ENCODE measurements at places on chromosomes 3 and 15.

DNA sequence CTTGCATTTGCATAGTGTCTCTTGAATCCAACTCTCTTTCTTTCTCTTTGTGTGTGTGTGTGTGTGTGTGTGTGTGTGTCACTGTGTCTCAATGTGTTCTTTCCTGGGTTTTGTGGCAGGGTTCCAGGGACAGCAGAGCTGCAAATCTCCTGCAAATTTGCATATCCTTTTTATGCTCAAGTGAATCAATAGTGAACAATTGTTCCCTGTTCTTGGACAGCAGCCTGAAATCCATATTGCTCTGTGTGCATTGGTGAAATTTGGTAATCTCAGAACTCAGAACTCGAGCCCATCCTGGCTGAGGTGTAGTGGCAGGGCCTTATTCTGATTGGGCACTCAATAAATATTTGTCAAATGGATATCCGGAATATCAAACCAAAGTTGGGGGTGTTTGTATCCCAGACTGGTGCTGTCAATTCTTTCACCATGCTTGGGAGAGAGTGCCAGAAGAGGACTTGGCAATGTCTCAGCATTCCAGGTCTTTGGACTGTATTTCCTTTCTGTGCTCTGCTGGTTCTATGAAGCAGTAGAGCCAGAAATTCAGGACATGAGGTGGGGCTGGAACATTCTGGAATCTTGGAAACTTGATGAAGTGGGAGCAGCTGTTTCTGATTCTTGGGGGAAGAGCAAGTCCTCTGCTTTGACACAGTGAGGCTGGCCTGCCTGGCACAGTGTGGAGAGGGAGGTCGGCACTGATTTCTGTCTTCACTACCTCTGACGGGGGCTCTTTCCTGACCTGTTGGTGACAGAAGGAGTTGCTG, 380.6 kb upstream of the C2CD4B start:
- DNase-seq = no peak

GRCh38 chr3:145721815-145722214, 439.2 kb downstream of the PLOD2 start:
- no peak for DNase-seq

DNA sequence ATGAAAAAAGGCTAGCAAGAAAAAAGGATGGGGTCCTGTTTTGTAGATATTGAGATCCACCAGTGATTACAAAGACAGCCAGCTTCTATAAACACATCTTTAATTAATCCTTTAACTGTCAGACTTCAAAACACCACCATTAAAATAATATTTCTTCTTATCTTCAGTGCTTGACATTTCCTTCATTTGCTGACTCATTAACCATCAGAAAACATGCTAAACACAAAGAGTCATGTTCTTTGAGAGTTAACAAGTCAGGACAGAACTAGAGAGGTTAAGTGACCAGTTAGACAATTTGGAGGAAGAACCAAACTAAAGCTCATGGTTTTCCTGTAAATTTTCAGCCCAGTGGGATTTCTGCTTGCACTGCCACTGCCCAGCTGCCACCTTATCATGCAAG, 111.4 kb downstream of the MEIS2 start:
- no peak for DNase-seq

GRCh38 chr3:133227813-133228212, 172.0 kb upstream of the BFSP2 start:
- no peak for DNase-seq

GRCh38 chr3:49020330-49021212, 1.4 kb upstream of the NDUFAF3 start:
- DNase-seq = no peak

- no peak for DNase-seq
Observed at GRCh38 chr3:29263476-29263875, 17.4 kb upstream of the RBMS3 start.

- DNase-seq = no peak
Observed at GRCh38 chr3:16482770-16483531, 30.5 kb downstream of the RFTN1 start.

DNA sequence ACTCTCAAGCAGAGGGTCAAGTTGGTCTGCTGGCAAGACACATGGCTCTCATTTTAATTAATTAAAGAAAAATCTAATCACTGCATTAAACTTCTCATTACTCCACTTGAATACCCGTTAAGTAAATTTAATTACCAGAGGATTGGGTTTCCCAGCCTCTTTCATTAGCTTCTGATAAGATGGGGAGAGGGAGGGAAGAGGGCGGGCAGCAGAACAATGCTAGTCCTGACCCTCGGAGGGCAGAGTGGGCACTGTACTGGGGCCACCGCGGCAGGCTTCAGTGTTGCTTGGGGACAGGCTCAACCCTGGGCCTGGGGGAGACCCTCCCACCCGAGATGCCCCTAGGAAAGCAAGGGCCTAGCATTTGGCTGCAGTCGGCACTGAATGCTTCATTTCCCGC, 55.6 kb upstream of the LINGO1 start:
- no peak for DNase-seq

DNA sequence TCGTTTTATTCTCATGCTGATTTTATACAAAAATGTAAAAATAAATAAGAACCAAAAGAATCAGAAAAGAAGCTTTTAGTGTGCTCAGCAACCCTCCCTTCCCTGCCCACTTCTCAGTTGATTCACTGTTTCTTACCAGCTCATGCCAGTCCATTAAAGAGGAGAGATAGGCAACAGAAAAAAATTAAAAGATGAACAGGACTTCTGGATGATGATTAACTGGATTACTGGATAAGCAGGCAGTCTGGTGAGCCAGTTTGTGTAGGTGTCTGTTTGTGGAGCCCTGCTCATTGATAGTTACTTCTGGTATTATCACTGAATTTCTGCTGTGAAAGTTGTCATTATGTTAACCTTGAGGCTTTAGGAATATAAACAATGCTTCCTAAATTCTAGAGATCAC, 15.1 kb upstream of the GPR171 start:
- no peak for DNase-seq

DNA sequence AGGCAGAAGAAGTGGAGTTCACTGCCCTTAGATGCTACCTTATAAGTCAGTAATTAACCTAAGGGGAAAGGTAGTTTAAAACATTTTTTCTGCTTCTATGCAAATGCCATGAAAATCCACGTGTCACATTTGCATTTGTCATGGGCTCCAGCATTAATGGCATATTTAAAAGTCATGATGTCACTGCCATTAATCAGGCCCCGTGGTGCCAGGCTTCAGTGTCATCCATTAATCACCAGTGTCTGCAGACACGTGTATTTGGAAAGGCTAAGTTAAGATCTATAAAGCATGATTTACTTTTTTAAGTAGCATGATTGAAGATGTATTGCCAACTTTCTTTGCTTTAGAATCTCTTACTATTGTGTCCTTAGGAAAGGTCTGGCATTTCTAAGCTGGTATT, 857.8 kb downstream of the TUSC7 start:
- DNase-seq = no peak

- no peak for DNase-seq
Observed at GRCh38 chr15:91541286-91541685, 312.2 kb upstream of the SLCO3A1 start.

- no peak for DNase-seq
Observed at GRCh38 chr15:48040166-48040817, 80.5 kb upstream of the SLC24A5 start.

DNA sequence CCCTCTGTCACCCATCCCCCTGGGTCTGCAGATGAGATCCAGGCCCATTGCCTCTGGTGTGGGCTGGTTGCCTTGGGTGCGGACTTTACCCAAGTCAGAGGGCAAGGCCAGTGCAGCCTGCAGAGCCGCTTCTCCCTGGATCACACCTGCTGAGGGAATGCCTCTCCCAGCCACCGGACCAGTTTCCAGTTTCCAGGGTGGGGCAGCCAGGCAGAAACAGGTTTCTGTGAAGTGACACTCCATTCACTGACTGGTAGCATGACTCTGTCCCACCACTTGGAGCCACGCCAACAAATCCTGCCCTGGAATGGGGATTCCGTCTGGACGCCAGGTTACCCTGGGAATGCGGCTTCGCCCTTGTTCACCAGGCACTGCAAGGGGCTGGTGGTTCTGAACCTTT, 30.0 kb downstream of the PAQR5 start:
- no peak for DNase-seq

- no peak for DNase-seq
Observed at GRCh38 chr3:69122403-69122802, at the start of gene LMOD3. Gene LMOD3, minus strand, starts transcription at chr3:69122595. Its CDS starts 209 bp downstream, at chr3:69122386.

DNA sequence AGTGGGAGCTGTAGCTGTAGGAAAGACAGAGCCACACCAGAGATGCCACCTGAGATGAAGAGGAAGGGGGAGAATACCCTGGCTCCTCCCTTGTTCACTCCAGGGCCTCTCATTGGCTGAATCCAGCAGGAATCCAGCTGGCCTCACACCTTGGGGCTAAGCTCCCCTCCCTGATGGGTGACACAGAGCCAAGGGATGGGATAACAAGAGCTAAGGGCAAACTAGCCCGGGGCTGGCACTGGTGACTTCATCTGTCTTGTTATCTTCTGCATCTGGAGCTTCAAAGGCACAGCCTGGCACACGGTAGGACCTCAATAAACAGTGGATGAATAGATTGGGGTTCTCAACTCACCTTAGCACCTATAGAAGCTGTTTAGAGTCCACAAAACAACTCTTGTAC, 13.8 kb upstream of the GATA2 start:
- no peak for DNase-seq

DNA sequence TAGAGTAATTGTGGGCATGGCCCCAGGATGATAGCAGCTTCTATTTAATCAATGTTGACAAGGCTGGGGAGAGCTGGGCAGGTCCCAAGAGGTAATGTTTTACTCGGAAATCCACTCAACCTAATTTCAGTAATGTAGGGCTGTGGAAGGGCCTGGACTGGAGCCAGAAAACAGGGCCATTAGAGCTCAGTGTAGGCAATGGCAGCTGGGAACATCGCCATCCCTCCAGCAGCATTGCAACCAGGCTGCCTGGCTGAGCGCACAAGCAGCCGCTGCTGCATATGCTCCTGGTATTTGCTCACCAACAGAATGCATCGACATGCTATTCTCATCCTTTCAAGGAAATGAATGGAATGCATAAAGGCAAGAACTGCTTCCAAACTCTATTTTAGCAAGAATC, 90.0 kb downstream of the GAP43 start:
- no peak for DNase-seq

DNA sequence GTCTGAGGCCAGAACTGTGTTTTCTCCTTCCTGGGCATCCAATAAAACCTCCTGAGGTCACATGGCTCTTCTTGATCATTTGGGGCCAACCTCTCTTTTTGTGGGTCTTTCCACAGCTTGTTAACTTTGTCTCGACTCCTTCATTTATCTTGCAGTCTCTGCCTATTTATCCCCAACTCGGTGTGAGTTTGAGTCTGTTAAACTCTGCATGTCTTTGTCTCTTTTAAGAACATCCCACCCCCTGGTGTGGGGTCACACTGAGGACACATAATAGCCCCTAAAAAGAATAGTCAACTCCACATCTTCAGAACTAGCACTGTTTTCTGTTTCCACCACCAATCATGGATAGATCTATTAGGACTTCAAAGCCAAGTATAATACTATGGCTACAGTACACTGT, 187.2 kb downstream of the TLE3 start:
- no peak for DNase-seq

GRCh38 chr3:119653876-119654275, 6.5 kb downstream of the POPDC2 start:
- DNase-seq = no peak

GRCh38 chr3:45560281-45560971, 34.1 kb upstream of the LIMD1 start:
- no peak for DNase-seq

DNA sequence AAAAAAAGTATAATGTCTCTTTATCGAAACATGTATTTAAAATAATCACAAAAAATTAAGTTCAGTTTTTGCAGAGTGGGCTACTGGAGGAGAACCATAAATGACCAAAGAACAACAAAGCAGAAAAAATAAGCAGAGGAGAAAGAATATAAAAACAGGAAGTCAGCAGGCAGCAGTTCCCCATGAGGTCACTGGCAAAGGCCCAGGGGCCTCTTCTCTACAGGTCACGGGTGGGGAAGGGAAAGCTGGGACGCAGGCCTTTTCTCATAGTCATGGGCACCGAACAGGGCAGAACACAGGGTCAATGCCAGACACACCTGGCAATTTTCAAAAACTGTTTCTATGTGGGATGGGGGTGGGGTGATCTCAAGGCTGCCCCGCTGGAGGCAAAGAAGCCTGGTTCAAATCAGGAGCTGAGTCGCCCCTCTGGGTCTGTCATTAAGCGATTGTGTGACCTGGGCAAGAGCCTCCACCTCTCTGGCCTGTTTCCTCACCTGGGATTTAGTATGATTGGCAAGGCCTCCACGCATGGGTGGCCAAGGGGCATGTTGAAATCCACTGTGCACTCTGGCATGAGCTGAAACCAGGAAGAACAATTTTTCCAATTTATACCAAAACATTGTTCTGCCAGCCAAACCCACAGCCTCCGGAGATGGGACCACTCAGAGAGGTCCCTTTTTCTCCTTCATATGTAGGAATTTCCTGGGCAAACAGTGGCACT, 43.8 kb upstream of the UACA start:
- DNase-seq = no peak
